NCI-H2029 treated with DMSO at 0.1 percent for 48 hours (cell line): ENCODE measurements at places on chromosomes 11 and 22.

- no peak for DNase-seq
Measured at GRCh38 chr11:49377978-49378377, 169.6 kb upstream of the FOLH1 start.

- peak; percentile 97 for DNase-seq
Measured at GRCh38 chr11:79312617-79313529, 128.0 kb downstream of the TENM4 start.

DNA sequence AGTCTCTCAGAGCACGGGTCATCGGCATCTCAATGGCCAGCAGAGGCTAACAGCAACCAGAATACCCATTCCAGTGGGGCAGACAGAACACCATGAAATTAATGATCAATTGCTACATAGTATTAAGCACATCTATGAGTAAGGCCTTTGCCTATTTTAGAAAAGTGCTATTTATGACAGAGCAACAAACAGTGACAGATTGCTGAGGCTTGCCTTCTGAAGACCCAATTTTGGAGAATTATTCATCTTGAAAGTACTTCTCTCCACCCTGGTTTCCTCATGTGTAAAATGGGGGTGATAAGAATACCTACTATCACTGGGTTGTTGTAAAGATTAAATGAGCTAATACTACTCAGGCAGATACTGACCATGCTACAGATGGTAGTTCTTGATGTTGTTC, 232.7 kb downstream of the TENM4 start:
- no peak for DNase-seq

- no peak for DNase-seq
Measured at GRCh38 chr22:39567135-39567946, 3.2 kb upstream of the CACNA1I start.

- no peak for DNase-seq
Measured at GRCh38 chr11:97722721-97723120, 1298.0 kb upstream of the CNTN5 start.
